ENCODE measurements at places on chromosomes 12 and 14.

GRCh38 chr12:95390932-95391331 lies 83.0 kb upstream of the METAP2 start:
- no peak for DNase-seq

- no peak for DNase-seq
These were observed 100.0 kb downstream of the PRKCH start for GRCh38 chr14:61421212-61421923.

- DNase-seq: peak; percentile 52
These were observed 1.2 kb downstream of the GPR135 start for GRCh38 chr14:59463787-59464485.

DNA sequence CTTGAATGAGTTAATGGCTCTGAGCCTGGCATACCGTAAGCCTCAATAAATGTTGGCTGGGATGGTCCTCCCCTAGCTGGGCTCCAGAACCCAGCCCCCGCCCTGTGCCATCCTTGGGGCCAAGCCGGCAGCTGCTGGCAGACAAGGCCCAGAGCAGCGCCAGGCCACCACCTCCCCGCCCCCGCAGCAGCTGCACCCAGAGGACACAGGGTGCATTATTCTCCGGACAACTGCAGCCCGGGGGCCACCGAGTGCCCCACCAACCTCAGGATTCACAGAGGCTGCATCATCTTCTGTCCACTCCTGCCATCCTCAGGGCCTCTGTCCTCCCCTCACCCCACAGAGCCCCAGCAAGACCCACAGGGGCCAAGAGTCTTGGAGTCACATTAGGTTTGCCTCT lies 92.7 kb downstream of the NCOR2 start:
- DNase-seq: no peak

GRCh38 chr12:31965090-31965489 lies 5.9 kb downstream of the RESF1 start:
- DNase-seq: no peak

- no peak for DNase-seq
These were observed 7.8 kb downstream of the TRAF3 start for GRCh38 chr14:102784892-102785594.

Data from NCI-H510A treated with DMSO at 0.1 percent for 48 hours (cell line).